ENCODE measurements at places on chromosomes 2 and 18.

DNA sequence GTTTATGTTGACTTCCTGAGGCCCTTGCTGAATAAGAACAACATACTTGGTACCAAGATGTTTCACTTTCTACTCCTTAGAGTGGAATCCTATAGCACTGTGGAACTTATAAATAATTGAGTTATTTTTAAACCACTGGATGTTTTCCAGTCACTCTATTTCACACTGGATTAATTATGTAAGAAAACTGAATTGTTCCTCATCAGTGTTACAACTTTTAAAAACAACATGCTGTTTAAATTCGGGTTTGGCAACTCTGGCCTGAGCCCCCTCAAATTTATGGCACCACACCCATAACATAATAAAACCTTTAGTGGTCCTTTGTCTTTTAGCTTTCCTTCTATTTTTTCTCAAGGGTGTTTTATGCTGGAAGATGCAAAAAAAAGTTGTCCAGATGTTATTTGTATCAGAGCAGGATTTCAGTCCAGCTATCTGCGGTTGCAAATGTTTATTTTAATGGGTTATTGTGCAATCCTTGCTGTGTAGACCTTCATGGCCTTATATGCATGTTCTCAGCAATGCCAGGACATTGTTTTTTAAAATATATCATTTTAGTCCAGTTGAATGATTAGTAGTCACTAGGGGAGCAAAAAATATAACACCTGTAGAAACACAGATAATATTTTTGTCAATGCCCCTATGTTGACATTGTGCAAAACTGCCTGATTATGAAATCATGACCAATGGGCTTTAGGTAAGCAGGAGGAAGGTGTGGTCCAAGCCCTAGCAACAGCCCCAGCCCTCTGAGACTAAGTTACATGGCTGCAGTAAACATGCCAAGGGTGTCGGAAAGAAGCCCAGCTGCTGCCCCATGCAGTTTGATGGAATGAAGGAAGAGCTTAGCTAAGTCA, 638.0 kb upstream of the ZEB2 start:
- no peak for DNase-seq

- no peak for DNase-seq
Observed at GRCh38 chr2:112201696-112202430, 53.0 kb downstream of the ZC3H8 start.

DNA sequence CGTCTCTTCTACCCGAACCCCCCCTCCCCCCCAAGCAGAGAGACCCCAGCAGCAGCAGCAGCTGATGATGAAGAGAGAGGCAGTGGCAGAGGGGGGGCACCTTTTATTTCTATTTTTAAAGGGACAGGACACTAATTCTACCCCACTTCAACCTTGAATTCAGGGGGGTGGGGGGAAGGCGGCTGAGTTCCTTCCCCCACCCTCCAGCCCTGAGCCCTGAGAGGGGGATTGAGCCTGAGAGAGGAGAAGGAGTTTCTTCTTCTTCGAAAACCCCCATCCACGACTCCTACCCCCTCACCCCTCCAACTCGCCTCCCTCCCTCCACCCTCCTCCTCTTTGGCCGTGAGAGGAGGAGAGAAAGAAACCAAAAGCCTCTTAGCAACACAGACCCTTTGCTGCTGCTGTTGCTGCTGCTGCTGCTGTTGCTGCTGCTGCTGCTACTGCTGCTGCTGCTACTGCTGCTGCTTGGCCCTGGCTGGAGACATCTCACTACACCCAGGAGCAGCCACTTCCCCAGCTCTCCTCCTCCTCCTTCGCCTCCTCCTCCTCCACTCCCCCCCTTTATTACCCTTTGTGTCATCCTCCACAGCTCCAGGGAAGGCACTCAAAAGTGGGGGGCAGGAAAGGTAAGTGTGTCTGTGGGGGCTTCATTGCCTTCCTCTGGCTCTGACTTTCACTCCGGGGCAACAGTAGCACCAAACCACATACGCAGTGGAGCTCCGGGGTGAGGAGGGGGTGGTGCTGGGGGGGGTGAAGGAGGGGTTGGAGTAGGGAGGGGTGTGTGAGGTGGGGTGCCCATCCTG, at the start of gene MBD5:
MBD5 (plus strand) TSS at position 33 of the 803 bp plus-strand sequence.
- DNase-seq: peak; percentile 56

DNA sequence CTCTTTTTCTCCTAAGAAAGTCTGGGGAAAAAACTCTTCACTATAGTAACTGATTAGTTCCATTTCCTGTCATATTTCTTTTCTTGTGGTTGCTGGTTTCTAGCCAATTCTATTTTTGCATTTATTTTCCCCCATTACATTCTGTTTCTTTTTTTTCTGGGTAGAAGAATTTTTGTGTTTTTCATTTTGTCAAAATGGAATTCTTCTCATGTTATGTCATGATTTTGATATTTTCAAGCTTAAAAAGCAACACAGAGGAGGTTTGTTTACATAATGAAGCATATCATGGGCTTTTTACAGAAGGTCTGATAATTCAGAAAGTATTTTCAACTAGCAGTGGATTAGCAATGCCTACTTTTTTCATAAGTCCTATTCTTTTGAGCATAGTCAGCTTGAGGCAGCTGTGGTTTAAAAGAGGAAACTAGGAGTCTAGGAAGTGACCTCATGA, 102.0 kb downstream of the MAP2 start:
- DNase-seq: no peak

GRCh38 chr2:232018181-232018580, 56.7 kb downstream of the DIS3L2 start:
- DNase-seq: no peak

GRCh38 chr2:151481744-151482143, 72.0 kb downstream of the RIF1 start:
- no peak for DNase-seq

DNA sequence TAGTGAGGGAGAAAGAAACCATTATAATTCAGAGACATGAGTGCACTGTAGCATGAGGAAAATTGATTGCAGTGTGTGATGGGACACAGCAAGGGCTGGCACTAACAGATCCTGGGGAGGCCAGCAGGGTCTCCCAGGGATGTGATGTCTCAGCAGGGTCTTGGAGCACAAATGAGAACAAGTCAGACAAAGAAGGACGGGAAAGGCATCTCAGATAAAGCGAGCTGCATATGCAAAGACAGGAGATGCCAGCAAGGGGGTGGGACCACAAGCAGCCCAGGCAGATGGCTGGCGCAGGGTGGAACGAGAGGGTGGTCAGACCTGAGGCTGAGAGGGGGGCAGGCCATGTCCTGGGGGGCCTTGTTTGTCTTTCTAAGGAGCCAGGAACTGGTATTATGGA, 102.6 kb upstream of the DLX2 start:
- no peak for DNase-seq

- DNase-seq: no peak
Observed at GRCh38 chr2:148719941-148720436, 75.4 kb downstream of the EPC2 start.

All from NCI-H345 (cell line).